Aorta (tissue), 5 donors: ENCODE measurements at places on chromosomes 5 and 9. TPM values are rescaled to one million over a fixed set of nuclear protein-coding genes. Genes with fewer than 3 reads are reported as not detected.

The PCDHB10 gene
- total RNA-seq: 3.6 TPM

The ERP44 gene
- total RNA-seq: 19.1 TPM

The VCAN gene
- 849 TPM for total RNA-seq

The MZB1 gene
- total RNA-seq: 1.3 TPM

The SLC9A3 gene
- 0.97 TPM for total RNA-seq

The SLC27A6 gene
- total RNA-seq: 0.24 TPM

The PCDH1 gene
- total RNA-seq: 29.4 TPM

The FXN gene
- total RNA-seq: 7.1 TPM

The GKAP1 gene
- total RNA-seq: 10.2 TPM

The XRCC4 gene
- 9.9 TPM for total RNA-seq
